Kidney (tissue), 22 donors: ENCODE measurements at places on chromosomes 16 and 17.
A peak's percentile ranks its signal among the peaks of the same experiment; 100 is the strongest.

DNA sequence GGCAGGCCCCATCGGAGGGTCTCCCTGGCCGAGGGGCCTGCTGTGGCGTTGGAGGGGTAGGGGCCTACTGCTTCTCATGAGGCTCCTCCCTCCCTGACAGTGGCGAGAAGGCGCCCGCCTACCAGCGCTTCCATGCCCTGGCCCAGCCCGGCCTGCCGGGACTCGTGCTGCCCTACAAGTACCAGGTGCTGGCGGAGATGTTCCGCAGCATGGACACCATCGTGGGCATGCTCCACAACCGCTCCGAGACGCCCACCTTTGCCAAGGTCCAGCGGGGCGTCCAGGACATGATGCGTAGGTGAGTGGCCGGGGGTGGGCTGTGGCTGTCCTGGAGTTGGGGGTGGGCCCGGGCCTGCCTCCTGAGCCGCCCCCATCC is 1.7 kb downstream of the CDT1 start:
- no peak overlapping the region for H3K4me3 ChIP-seq
- H3K27ac ChIP-seq: no peak overlapping the region
- no peaks in the 10 kb centered on the region for H3K36me3 ChIP-seq
- no peaks in the 10 kb centered on the region for H3K27me3 ChIP-seq

GRCh38 chr16:66935314-66936011 is at the start of gene CES2:
TSS of gene CES2 (plus strand) at chr16:66935516. CDS start at chr16:66935636, 120 bp downstream.
- H3K36me3 ChIP-seq: no peaks in the 10 kb centered on the region
- H3K4me3 ChIP-seq: peak within 1 kb of the TSS; percentile 96
- H3K27me3 ChIP-seq: no peaks in the 10 kb centered on the region

DNA sequence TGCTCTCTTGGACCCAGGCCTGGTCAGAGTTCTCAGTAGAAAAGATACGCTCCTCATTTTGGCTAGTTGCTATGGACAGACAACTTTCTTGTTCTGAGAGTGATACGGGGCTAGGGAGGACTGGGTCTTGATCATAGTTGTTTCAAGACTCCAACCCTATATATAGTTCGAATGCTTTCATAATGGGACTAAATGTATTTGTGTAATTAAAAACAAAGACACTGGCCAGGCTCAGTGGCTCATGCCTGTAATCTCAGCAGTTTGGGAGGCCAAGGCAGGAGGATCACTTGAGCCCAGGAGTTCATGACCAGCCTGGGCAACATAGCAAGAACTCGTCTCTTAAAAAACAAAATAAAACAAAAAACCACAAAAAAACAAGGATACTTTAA is 17.7 kb downstream of the SLC7A6 start:
- H3K27me3 ChIP-seq: no peaks in the 10 kb centered on the region
- H3K4me3 ChIP-seq: no peak overlapping the region

GRCh38 chr17:40363111-40363827 is 1.3 kb downstream of the GJD3 start:
- H3K27me3 ChIP-seq: peaks cover 5% of the 10 kb centered on the region
- H3K4me1 ChIP-seq: peaks cover 3% of the 10 kb centered on the region
- peak; percentile 46 for DNase-seq
- H3K27ac ChIP-seq: no peak overlapping the region

DNA sequence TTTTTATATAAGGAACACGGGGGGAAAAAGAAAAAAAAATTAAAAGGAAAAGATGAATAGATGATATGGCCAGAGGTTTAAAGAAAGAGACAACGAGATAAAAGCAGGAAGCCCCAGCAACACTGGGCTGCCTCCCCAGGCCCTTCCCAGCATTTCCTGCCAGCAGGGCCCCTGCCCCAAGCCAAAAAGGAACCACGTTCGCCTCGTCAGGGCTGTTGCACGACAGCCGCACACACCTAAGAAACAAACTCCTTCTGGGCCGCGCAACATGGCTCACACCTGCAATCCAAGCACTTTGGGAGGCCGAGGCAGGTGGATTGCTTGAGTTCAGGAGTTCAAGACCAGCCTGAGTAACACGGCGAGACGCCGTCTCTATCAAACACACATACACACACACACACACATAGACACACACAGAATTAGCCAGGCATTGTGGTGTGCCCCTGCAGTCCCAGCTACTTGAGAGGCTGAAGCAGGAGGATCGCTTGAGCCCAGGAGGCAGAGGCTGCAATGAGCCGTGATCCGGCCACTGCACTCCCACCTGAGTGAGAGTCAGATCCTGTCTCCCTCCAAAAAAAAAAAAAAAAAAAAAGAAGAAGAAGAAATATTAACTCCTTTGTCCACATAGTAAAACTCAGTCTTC is 83.0 kb downstream of the ANKRD11 start:
- H3K27ac ChIP-seq: no peak overlapping the region
- no peaks in the 10 kb centered on the region for H3K27me3 ChIP-seq
- H3K4me3 ChIP-seq: no peak overlapping the region
- no peaks in the 10 kb centered on the region for H3K36me3 ChIP-seq

- H3K27ac ChIP-seq: no peak overlapping the region
- H3K36me3 ChIP-seq: no peaks in the 10 kb centered on the region
- peaks cover 2% of the 10 kb centered on the region for H3K4me1 ChIP-seq
- no peaks in the 10 kb centered on the region for H3K27me3 ChIP-seq
- peak; percentile 37 for DNase-seq
These were observed 120.9 kb downstream of the C16orf78 start for GRCh38 chr16:49494474-49494873.

DNA sequence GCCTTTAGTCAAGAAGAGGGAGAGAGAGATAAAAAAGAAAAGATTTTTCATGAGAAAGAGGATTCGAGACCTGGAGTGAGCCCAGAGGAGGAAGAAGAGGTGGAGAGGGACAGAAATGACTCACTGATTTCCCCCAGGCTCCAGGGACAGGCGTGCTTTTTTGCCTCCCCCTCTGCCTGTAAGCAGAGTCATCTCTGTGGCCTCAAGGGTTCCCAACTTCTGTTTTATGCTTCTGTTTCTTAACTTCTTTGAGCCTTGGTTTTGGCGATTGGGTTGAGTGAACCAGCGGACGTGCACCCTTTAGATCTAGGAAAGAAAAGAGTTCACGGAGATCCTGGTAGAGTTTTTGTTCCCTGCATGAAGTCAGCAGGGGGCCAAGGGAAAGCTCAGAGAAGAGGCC is 147.9 kb upstream of the NOL11 start:
- no peaks in the 10 kb centered on the region for H3K36me3 ChIP-seq
- H3K4me1 ChIP-seq: no peaks in the 10 kb centered on the region
- H3K4me3 ChIP-seq: no peak overlapping the region

DNA sequence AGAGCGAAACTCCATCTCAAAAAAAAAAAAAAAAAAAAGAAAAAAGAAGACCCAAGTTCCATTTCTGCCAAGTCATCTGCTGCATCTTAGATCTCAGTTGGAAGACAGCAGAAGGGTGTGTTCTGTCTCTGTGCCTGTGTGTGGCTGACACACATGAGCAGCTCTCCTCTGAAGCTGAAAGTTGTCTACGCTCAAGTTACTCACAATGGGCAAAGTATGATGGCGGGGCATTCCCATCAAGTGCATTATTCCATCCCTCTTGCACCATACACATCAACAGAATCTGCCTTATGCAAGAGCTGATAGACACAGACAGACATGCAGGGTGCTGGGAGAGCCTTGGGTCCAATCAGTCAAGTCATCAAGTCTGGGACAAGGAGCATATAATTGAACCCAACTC is 402.2 kb downstream of the XYLT1 start:
- no peak for DNase-seq
- no peaks in the 10 kb centered on the region for H3K4me1 ChIP-seq
- no peaks in the 10 kb centered on the region for H3K27me3 ChIP-seq
- no peak overlapping the region for H3K27ac ChIP-seq
- H3K36me3 ChIP-seq: no peaks in the 10 kb centered on the region

GRCh38 chr16:56849690-56850680 is 15.0 kb upstream of the SLC12A3 start:
- H3K4me3 ChIP-seq: peak overlapping the region; percentile 0
- no peaks in the 10 kb centered on the region for H3K36me3 ChIP-seq
- DNase-seq: no peak
- H3K4me1 ChIP-seq: peaks cover 41% of the 10 kb centered on the region
- H3K27ac ChIP-seq: peak overlapping the region; percentile 92

GRCh38 chr17:27473748-27474609 is 17.7 kb downstream of the KSR1 start:
- no peaks in the 10 kb centered on the region for H3K27me3 ChIP-seq
- no peak for DNase-seq
- peaks cover 8% of the 10 kb centered on the region for H3K4me1 ChIP-seq

DNA sequence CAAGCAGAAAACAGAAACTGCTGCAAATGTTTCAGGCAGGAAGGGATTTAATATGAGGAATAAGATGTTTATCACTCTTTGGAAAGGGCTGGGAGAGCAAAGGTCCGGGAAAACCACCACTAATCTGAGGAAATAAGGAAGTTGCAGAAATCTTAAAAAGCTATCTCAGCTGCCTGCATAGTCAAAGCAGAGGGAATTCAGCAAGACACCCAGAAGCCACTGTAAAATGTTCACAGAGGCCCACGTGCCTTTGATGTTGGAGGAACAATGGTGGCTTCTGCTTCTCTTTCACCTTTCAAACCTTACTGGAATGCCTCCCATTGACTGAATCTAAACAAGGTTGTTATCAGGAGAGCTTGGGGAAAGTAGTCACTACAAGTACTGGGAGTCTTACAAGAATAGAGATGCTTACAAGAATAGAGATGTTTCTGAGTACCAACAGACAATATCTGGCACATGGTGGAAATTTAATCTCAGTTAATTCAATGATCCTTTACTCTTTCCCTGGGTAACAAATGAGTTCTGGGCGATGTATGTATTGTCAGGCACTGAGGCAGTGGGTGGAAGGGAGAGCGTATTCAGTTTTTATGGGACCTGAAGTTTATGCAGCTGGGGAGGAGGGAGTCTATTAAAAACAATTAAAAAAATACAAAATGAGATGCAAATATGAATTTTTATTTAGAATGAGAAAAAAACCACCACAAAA is 56.1 kb upstream of the MED13 start:
- no peak overlapping the region for H3K4me3 ChIP-seq
- H3K27ac ChIP-seq: no peak overlapping the region
- H3K27me3 ChIP-seq: no peaks in the 10 kb centered on the region
- no peak for DNase-seq
- no peaks in the 10 kb centered on the region for H3K36me3 ChIP-seq
- H3K4me1 ChIP-seq: no peaks in the 10 kb centered on the region

- peak; percentile 61 for DNase-seq
- no peaks in the 10 kb centered on the region for H3K36me3 ChIP-seq
- no peaks in the 10 kb centered on the region for H3K27me3 ChIP-seq
- H3K27ac ChIP-seq: peak overlapping the region; percentile 61
These were observed 46.6 kb upstream of the WSB1 start for GRCh38 chr17:27247071-27247957.

- no peaks in the 10 kb centered on the region for H3K4me1 ChIP-seq
- no peaks in the 10 kb centered on the region for H3K27me3 ChIP-seq
- H3K36me3 ChIP-seq: peaks cover 4% of the 10 kb centered on the region
- H3K4me3 ChIP-seq: no peak overlapping the region
- no peak for DNase-seq
- no peak overlapping the region for H3K27ac ChIP-seq
These were observed 3.9 kb upstream of the KRT15 start for GRCh38 chr17:41522301-41523224.

DNA sequence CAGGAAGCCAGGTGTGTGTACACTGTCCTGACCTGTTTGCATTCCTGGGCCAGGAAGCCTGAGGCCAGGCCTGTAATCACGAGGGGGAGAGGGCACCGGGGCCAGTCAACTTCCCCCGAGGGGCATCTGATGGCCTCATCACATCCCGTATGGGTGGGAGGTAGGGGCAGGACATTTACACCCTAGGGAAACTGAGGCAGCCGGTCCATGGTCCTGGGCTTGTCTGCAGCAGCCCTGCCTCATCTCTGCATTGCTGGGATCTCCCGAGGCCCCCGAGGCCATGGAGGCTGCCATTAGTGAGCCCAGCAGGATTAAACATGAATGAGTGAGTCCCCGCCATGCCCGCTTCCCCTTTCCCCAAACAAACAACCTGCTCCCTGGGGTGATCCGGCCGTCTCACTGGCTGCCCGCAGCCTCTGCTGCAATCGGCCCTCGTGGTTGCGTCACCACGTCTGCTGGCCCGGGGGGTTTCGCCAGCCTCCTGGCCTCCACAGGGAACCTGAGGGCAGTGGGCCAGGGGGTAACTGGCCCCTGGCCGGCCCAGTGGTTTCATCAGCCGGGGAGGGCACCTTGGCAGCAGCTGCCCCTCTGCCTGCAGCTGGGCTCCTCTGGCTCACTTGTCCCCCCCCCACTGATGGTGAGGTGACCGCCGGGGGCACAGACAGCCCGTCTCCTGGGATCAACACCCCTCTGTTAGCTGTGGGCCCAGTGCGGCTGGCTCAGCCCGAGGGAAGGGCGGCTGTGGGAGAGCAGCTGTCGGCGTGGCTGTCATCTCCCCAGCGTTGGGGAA is 88.3 kb upstream of the GSE1 start:
- DNase-seq: no peak
- no peak overlapping the region for H3K27ac ChIP-seq
- peaks cover 11% of the 10 kb centered on the region for H3K4me1 ChIP-seq
- H3K27me3 ChIP-seq: no peaks in the 10 kb centered on the region

GRCh38 chr16:1933097-1933661 is 9.8 kb downstream of the MSRB1 start:
- DNase-seq: peak; percentile 51
- peaks cover 4% of the 10 kb centered on the region for H3K36me3 ChIP-seq
- H3K4me3 ChIP-seq: no peak overlapping the region
- no peak overlapping the region for H3K27ac ChIP-seq

GRCh38 chr17:36807496-36808179 is 129.6 kb upstream of the LHX1 start:
- H3K4me1 ChIP-seq: no peaks in the 10 kb centered on the region
- H3K27ac ChIP-seq: no peak overlapping the region
- H3K4me3 ChIP-seq: no peak overlapping the region
- peaks cover 8% of the 10 kb centered on the region for H3K27me3 ChIP-seq
- DNase-seq: no peak

DNA sequence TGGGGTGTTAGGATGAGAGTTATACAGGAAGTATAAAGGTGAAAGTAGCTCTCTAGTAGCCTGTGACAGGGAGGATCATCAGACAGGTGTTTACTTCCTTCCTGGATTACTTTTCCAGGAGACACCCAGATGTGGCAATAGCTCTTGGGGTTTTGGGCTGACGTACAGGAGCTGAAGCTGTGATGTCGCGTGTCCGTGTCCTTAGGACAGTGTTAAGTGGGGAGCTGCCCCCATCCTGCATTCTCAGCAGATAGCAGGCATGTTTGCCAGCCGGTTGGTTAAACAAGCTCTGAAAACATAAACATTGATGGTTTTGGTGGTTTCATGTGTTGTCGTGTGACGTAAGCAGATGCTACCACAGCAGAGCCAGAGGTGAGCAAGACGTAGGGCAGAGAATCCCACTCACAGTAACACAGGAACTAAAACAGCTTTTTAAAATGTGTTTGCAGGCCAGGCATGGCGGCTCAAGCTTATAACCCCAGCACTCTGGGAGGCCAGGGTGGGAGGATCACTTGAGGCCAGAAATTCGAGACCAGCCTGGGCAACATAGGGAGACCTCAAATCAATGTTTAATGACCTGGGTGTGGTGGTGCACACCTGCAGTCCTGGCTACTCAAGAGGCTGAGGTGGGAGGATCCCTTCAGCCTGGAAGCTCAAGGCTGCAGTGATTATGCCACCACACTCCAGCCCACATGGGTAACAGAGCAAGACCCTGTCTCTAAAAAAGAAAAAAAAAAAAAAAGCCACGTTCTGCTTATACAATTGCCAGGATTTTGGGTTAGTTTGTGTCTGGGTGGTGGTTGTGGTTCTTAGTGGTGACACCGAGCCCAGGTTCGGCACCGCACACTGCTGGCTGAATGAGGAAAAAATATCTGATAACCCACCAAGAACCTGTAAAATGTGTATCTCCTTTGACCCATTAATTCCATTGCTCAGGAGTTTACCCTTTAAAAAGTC is 18.2 kb upstream of the IL17C start:
- H3K36me3 ChIP-seq: peaks cover 35% of the 10 kb centered on the region
- no peak overlapping the region for H3K4me3 ChIP-seq
- no peaks in the 10 kb centered on the region for H3K4me1 ChIP-seq
- no peak for DNase-seq
